CD4-positive, alpha-beta T cell treated with Interleukin-10 for 1 hour (primary cell): ENCODE measurements at places on chromosomes 13 and 19.

- DNase-seq, result no peak
Measured at GRCh38 chr19:35461060-35461459, 13.0 kb downstream of the FFAR2 start.

GRCh38 chr19:53311044-53311443 lies 22.5 kb upstream of the ZNF845 start:
- DNase-seq, result no peak

DNA sequence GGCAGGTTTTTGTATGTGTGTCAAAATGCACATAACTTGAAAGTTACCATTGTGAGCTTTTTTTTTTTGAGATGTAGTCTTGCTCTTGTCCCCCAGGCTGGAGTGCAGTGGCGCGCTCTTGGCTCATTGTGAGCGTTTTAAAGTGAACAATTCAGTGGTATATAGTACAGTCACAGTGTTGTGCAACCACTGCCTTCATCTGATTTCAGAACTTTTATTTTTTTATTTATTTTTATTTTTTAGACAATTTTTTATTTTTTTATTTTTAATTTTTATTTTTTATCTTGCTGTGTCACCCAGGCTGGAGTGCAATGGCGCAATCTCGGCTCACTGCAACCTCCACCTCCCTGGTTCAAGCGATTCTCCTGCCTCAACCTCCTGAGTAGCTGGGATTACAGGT lies 15.0 kb downstream of the SLC25A42 start:
- DNase-seq, result no peak

- DNase-seq, result no peak
Measured at GRCh38 chr13:112719016-112719415, 29.2 kb downstream of the ATP11A start.

- DNase-seq, result peak; percentile 15
Measured at GRCh38 chr13:48586591-48587103, 53.8 kb upstream of the RCBTB2 start.

GRCh38 chr19:3720349-3720917 lies 12.2 kb downstream of the TJP3 start:
- DNase-seq, result no peak

GRCh38 chr13:107678075-107678689 lies 537.2 kb downstream of the LIG4 start:
- no peak for DNase-seq

- DNase-seq, result peak; percentile 8
Measured at GRCh38 chr13:109162248-109163036, 533.0 kb downstream of the MYO16 start.

- no peak for DNase-seq
Measured at GRCh38 chr19:52600639-52601024, 30.5 kb downstream of the ZNF701 start.

- DNase-seq, result no peak
Measured at GRCh38 chr19:2126879-2127518, 24.4 kb downstream of the AP3D1 start.

DNA sequence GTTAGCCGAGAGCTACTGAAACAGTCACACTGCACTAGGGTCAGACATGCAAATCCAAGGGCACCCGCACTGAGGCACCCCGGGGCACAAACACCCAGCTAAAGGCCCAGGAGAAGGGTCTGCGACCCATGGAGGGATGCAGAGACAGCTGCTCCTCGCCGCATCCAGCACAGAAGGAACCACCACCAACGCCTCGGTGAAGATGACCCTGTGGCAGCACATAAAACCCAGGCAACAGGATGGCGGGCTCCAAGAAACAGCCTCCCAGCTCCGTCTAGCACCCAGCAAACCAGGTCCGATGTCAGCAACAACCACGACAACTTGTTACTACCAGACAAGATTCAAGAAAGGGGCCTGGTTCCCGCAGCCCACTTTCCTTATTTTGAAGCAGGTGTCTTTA lies 82.1 kb downstream of the STK24 start:
- no peak for DNase-seq

- DNase-seq, result no peak
Measured at GRCh38 chr13:27860743-27861142, 59.1 kb upstream of the PDX1 start.

DNA sequence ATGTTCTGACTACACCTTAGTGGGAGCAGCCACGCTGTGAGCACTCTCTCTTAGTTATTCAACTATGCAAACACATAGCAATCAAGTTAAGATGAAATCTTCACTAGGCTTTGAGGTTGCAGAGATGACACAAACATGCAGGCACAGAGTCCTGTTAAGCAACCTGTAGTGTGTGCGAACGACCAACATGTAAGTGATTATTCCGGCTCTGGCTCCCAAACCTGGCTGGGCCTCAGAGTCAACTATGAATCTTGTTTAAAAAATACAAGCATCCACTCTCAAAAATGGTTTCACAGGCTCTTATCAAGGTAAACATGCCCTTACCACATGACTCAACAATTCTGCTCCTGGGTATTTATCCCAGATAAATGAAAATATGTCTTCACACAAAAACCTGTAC lies 91.4 kb downstream of the IRS2 start:
- DNase-seq, result no peak

GRCh38 chr13:98960606-98961502 lies 17.0 kb downstream of the DOCK9 start:
- DNase-seq, result no peak

- peak; percentile 71 for DNase-seq
Measured at GRCh38 chr13:30576528-30576927, 41.2 kb upstream of the USPL1 start.

DNA sequence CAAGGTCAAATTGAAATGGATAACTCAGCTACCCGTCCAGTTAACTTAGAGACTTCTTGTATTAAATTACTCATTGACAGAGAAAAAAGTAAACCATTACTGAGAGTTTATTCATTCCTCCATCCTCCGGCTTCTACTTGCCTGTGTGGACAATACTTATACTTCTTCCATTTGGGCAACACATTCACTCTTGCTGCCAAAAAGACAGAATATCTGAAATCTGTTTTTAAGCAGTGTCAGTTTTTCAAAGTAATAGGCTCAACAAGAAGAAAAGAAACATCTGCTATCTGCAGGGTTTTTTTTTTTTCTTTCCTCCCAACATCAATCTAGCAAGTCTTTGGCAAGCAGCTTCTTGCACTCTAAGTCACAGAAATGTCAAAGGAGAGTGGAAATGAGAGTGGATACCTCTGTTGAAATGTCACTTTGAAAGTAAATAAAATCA lies 1142.8 kb downstream of the PCDH9 start:
- DNase-seq, result no peak

DNA sequence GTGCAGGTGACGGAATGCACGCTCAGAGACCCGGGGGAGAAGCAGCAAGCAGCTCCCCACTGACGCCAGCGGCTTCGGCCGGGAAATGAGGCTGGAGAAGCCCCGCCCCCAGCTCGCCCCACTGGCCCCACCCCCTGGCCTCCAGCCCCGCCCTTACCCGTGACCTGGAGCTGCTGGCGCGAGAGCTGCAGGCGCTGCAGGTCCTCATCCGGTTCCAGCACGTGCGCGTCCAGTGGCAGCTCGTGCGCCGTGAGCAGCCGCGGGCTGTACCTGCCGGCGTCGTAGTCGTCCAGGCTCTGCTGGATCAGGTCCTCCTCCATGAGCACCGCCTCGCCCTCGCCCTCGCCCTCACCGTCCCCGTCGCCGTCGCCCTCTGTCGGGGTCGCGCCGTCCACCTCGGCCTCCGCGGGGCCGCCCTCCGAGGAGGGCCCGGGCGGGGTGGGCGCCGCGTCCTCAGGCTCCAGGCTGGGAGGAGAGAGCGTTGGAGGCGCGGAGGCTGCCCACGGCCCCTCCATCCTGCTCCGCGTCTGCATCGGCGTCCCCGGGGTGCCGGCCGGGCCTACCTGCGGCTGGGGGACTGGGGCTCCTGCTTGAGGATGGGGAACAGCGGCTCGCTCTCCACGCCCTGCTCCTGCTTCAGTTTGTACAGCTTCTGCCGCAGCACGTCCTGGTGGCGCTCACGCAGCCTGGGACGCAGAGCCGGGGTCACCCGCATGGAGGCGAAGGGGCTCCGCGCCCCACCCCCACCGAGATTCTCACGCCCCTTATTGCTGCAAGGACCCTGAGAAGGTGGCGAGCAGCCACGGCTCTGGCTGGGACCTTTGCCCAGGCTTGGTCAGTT lies 6.4 kb upstream of the TBXA2R start:
- DNase-seq, result no peak

- DNase-seq, result no peak
Measured at GRCh38 chr13:29909975-29910674, 59.7 kb upstream of the UBL3 start.

DNA sequence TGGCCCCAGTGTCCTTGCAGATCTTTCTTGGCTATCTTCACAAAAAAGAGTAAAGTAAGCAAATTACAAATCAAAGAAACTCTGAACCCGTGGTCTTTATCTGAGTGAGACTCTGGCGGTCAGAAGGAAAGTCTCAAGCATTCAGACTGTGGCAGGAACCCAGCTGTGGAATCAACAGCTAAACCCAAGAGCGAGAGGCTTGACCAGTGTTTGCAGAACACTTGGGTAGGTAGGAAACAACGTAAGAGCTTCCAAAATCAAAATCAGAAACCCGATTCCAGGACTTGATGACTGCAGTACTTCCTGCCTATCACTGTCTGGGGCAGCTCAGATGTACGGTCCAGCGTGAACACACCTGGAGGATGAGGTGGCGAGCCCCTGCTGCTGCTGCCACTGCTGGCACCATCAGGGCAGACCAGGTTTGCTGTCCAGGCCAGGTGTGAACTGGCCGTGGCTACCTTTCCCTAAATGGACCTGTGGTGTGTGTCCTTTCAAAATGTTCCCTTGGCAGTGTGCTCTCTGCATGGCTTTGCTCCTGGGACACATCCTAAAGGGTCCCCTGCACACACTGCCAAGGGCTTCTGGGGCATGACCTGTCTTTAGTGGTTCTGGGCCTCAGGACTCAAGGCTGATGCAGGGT lies 9.5 kb downstream of the TUBA3C start:
- no peak for DNase-seq

DNA sequence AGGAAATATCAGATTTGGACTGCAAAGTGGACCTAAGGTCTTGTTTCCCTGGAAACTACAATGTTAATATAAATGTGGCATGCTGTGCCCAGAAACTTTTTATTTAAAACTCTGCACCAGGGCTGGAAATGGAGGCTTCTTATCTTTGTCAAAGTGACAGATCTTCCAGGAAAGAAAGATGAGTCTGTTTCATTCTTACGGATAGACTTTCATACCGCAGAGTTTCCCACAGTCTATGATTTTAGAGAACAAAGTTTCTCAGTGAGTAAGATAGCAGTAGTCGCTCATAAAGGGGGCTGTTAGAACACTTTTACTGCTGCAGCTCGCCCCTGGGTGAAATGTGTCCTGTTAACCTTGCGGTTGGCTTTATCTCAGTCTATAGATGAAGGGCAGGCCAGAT lies 6.7 kb downstream of the CLEC11A start:
- no peak for DNase-seq

DNA sequence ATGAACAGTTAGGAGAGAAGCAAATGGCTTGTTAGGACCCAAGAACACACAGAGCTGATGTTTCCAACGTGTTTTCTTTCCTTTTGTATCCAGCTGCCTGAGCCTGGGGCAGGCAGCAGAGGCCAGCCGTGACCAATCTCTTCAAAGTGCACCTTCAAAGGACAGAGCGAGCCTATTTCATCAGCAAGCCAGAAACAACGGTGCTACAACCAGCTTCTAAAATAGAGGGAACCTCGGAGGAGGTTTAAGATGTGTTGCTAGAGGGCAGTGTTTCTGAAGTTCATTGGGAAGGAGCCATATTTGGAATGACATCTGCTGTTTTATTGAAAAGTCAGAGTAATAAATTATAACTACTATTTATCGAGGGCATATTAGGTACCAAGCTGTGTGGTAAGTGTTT lies 56.2 kb upstream of the RFC3 start:
- no peak for DNase-seq

DNA sequence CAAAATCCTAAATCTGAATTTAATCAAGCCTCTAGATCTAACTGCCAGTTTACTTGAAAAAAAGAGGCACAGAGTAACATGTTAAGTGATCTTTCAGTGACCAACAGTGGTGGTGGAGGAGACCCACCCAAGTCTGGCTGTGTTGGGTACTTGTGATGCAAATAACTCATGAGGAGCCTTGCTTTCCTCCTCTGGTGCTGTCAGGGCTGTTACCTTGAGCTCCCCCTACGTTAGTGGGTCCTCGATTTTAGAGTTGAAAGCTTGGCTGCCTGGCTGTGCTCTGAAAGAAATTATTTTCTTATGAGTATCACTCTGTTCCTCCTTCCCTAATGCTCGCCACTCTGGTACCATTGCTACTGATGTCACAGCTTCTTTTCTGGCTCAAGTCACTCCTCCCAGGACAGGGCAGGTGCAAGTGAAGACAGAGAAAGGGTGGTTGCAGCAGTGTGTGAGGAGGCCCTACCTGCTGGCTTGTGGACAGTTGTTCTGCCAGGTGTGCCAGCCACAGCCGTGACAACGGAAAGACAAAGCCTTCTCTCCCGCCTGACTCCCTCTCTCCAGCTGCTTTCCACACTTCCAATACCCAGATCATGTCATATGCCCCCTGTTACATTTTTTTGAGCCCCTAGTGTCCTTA lies 6.5 kb upstream of the SUPT20H start:
- DNase-seq, result no peak

GRCh38 chr13:57408312-57408711 lies 223.2 kb upstream of the PCDH17 start:
- no peak for DNase-seq

DNA sequence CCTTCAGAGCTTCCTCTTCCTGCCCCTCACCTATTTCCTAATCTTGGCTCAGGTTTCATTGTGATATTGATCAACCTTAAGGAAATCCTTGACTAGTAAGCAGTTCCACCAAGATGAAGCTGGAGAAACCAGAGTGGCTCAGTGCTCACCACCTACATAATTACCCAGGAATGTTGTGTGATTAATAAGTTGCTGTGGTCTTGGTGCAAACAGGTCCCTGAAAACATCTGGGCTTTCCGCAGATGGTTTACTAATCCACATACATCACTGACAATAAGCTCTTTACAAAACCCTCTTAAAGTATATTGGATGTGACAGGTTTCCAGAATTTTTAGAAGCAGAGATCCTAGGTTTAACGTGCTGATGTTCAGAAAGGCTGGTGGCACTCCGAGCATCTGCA lies 8.6 kb upstream of the SERP2 start:
- DNase-seq, result no peak

GRCh38 chr19:7326105-7326877 lies 22.4 kb upstream of the ARHGEF18 start:
- peak; percentile 53 for DNase-seq

- no peak for DNase-seq
Measured at GRCh38 chr19:45468803-45469131, 971 bp downstream of the FOSB start.

- DNase-seq, result no peak
Measured at GRCh38 chr19:4130744-4131438, 7.0 kb upstream of the MAP2K2 start.

GRCh38 chr13:59471106-59471505 lies 692.6 kb downstream of the DIAPH3 start:
- DNase-seq, result no peak

DNA sequence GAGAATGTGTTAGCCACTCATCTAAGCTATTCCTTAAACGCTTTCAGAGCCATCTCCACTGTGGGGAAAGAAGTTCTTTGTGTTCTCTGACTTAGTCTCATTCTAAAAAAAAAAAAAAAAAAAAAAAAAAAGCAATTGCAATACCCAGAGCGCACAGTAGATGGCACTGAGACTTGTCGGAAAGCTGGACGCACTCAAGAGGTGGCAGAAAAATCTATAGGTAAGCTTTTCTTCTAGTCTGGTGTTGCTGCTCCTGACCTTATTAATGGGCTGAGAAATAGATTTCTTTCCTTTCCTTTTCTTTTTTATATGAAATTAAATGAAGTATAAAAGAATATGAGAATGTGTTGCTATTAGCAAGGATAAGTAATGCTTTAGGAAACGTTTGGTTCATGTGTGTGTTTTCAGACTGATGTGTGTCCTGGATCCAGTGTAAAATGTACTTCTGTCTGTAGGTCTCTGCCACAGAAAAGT lies 4.7 kb upstream of the GJB2 start:
- peak; percentile 52 for DNase-seq
